Lung microvascular endothelial cell (primary cell): ENCODE measurements at places on chromosomes 3 and 15. TPM values are rescaled to one million over a fixed set of nuclear protein-coding genes. Genes with fewer than 3 reads are reported as not detected.

- no peak for DNase-seq
Observed at GRCh38 chr3:112829046-112829445, 17.6 kb downstream of the CD200R1L start.

DNA sequence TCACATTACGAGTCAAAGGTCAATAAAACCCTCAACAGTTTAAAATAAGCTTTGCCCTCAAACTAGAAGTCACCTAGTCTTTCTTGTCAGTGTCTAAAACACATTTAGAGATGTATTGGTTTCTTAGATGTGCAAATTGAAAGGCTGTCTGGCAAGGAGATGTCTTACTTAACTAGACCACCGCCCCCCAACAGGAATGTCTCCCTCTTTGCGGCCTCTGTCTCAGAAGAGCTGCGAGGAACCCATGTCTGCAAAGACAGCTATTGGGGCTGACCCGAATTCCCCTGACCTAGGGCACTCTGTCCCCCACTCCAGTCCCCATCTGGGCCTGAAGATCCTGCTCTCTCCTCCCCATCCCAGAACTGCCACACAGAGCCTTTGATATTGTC, 46.3 kb downstream of the ZIC4 start:
- no peak for DNase-seq

DNA sequence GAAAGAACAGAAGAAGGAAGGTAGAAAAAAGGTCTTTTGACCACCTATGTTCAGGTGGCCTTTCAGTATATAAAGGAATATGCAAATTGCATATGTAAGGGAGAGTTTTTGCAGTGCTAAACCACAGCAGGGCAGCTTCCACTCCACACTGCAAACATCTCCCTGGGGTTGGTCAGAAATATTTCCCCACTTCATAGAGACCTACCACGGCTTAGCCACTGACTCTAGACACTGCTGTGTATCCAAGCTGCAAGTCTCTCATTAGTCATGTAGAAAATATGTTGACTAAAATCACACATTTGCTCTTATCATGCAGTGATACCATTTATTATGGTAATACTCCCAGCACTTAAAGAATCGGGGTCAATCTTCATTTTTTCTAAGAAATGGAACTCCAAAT, 214.9 kb upstream of the NR2F2 start:
- DNase-seq = no peak

DNA sequence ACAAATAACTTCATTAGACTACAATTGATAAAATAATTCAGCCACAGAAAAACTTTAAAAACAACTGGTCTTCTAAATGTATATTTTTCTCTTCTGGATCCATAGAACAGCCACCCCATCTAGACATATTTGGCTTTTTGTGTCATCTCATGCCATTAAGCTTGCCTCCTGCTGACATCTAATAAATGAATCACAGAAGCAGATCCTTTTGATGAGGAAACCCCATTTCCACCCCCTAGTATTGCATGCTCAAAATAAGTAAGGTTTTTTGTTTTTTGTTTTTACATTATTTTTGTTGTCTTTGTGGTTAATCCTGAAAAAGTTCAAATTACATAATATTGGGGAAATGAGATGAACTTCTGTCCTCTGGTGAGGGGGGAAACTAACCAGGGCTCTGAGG, 94.8 kb downstream of the DUT start:
- DNase-seq = no peak

DNA sequence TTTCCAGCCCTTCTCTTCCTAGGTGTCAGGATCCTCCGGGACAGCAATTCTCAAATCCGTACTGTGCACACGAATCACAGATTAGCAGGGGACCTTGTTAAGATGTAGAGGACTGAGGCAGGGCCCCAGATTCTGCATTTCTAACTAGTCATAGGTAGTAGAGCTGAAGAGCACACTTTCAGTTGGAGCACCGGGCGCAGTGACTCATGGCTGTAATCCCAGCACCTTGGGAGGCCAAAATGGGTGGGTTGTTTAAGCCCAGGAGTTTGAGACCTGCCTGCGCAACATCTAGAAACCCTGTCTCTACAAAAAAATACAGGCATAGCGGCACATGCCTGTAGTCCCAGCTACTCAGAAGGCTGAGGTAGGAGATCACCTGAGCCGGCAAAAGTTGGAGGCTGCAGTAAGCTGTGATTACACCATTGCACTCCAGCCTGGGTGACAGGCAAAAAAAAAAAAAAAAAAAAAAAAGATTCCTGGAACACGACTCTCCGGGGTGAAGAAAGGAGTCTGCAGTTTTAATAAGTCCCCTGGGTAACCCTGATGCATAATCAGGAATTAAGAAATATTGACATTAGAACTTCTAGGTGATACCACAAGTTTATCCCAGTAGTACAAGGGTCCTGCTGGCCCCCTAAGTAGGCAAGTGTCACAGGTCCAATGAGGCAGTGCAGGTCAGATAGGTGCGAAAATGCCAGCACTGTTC, 21.4 kb upstream of the IGDCC3 start:
- DNase-seq = no peak

DNA sequence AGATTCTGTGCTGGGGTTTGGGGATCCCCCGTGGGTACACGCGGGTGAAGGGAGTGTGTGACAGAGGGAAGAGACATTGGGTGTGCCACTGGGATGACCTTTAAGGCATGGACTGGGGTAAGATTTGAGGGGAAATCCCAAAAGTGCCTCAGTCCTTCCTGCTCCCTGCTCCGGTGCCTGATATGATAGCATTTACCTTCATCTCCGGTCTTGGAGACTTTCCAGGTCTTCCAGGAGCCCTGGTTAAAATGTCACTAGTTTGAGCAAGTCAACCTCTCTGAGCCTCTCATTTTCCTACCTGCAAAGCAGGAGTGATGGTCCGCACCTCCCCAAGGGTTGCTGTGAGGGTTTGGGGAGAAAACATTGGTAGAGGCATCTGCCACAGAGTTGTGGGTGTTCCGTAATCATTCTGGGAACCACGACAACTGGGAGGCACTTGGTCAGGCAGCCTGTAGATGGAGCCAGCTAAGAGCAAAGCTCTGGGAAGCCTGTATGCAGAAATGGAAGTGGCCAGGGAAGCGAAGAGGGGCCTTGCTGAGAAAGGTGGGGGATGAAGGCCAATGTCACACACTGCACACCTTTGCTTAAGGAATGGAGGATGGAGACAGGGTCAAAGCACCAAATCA, 33.9 kb upstream of the KIF23 start:
- peak; percentile 23 for DNase-seq

DNA sequence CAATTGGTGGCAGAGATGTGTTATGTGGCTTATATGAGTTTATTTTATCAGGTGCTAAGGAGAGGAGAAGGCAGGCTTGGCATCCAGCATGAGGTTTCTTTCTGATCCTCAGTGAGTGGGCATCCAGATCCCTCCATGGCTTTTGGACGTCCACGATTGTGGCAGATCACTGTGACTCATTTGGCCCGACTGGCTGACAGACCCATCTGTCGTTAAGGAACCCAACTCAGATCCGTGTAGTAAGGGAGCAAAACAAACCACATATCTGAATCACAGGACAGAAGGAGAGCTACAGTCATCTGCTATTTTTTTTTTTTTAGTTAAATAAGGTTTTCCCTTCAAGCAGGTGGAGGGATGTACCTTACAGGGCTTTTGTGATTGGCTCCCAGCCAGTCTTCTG, 197.0 kb upstream of the KCNH8 start:
- no peak for DNase-seq

DNA sequence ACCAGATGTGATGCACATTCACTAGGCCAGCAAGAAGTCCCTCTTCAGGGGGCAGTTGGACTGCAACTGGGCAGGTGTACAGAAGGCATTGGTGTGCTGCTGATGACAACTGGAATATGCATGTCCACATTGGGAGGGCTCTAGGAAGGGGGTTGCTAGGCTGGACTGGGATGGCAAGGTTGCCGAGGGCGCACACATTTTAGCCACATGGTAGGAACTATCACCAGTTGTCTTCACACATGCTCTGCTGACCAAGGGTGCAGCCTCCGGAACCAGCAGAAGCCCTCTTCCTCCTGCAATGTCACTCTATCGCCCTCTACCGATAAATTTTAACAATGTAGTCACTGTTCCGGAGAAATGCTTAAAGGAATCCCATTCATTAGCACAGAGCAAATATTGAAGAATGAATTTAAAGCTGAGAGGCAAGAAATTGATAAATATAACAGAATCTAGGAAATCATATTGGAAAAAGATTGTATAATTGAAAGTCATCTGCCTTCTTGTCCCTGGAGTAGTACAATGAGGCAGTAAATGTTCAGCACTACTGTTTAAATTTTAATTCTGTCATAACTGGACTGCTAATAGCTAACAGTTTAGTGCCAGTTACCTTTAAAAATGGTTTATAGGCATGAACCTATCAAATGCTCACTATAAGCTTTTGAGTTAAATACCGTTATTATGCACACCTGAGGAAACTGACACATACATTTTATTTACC, 22.6 kb upstream of the LYSMD4 start:
- peak; percentile 67 for DNase-seq

Gene AGBL1
- not detected in 2 replicates for total RNA-seq
